EH (cell line): ENCODE measurements at places on chromosomes 3 and 15.
A peak's percentile ranks its signal among the peaks of the same experiment; 100 is the strongest.

GRCh38 chr15:92505611-92506010, 111.9 kb downstream of the ST8SIA2 start:
- no peak for DNase-seq

- DNase-seq, result no peak
Measured at GRCh38 chr3:115628075-115628412, 4.7 kb downstream of the GAP43 start.

DNA sequence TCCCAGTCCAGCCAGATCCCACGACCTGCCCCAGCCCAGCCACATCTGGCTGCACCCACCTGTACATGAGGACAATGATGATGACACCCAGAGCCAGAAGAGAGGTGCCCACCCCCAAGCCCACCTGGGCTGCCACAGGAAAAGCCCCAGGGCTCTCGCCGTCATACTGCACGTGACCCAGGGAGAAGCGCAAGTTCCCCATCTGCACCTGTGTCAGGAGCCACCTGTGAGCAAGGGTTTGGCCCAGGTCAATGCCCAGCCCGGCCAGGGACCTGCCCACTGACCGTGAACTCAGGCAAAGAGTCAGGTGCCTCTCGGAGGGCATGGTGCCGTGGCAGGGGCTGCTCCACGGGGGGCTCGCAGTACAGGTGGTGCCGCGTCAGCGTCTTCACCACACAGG, 16.3 kb downstream of the PLXNB1 start:
- DNase-seq, result no peak

- DNase-seq, result no peak
Measured at GRCh38 chr3:140334132-140334929, 343.5 kb upstream of the TRIM42 start.

GRCh38 chr3:161284989-161285388, 63.9 kb downstream of the NMD3 start:
- peak; percentile 20 for DNase-seq

DNA sequence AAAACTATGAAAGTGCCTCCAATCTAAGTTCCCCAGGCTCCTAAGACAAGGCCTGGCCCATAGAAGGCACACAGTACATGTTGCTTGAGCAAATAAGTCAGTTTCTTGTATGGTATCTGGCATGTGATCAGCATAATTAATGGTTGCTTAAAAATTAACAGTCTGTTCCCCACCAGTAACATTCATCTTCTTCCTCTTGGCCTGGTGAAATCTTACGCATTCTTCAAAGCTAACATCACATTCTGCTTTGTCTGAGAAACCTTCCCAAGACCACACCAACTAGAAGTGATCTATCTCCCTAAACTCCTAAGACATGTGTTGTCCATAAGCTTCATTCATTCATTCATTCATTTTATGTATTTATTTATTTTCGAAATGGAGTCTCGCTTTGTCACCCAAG, 48.1 kb downstream of the LIPC start:
- DNase-seq, result no peak

DNA sequence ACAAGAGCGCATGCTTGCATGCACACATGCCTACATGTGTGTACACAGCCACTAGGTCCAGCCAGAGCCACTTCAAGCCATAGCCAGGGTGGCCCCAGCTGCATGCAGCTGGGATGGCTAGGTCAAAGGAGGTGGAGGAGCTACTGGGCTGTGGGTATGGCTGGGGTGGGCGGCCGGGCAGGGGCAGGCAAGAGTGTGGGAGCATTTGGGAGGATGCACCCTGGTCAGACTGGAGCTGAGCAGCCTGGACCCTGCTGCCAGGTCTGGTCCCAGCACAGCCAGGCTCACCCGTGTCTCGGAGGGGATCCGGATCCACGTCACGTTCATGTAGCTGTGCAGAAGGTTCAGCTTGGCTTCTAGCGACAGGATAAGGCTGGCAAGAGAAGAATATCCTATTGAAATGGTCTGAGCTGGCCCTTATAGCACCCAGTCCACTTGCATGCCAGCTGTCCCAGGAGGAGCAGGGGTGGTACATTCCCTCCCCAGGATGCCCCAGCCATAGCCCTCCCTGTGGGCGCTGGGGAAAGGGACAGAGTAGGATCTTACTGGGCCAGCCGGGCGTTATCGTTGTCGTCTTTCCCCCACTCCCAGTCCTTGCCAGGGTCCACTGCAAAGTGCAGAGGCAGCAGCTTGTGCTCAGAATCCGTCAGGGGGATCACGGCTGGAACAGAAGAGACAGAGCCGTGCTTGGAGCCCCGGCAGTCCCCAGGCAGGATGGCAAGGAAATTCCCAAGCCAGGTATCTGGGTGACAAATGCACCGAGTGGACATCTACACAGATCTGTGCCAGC, 160.5 kb downstream of the KLF13 start:
- no peak for DNase-seq

GRCh38 chr3:16253601-16254000, 11.1 kb downstream of the DPH3 start:
- no peak for DNase-seq

DNA sequence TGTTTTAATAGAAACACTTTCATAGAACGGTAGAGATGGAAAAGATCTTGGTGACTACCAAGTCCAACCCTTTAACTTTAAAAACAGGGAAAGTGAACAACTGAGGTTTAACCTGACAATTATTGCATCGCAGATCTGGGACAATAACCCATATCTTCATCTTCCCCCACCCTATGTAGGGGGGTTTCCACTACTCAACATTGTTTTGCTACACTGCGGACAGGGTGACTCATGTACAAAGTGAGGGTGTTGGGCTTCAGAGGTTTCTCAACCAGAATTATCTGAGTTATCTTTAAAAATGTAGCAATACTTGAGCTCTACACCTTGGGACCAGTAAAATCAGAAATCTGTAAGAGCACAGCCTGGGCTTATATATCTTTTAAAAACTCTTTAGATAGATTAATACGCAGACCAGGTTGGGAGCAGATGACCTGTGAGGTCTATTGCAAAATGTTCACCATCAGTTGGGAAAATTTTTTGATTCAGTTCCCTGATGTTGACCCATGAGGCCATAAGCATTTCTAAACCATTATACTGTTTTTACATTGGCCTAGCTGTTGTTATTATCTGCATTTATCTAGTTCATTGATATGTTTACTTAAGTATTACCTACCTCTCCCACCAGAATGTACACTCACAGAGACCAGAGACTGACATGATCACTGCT, 103.6 kb upstream of the ICE2 start:
- DNase-seq, result no peak

- DNase-seq, result no peak
Measured at GRCh38 chr3:177726807-177727206, 529.5 kb upstream of the TBL1XR1 start.

DNA sequence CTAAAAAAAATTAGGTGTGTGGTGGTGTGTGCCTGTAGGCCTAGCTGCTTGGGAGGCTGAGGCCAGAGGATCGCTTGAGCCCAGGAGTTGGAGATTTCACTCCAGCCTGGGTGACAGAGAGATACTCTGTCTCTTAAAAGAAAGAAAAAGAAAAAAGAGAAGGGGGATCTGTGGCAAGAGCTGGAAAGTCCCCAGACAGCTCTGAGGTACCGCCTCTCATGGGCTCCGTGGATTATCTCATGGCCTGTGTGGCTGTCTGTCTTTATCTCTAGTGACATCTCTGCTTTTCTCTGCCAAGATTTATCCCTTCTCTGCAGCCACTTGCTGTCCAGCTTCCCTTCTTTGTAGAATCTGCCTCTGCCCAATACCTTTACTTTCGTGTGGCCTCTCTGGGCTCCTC, 5.7 kb downstream of the EXOSC7 start:
- DNase-seq, result no peak

GRCh38 chr3:141454906-141455602, 31.8 kb upstream of the RASA2 start:
- peak; percentile 86 for DNase-seq

DNA sequence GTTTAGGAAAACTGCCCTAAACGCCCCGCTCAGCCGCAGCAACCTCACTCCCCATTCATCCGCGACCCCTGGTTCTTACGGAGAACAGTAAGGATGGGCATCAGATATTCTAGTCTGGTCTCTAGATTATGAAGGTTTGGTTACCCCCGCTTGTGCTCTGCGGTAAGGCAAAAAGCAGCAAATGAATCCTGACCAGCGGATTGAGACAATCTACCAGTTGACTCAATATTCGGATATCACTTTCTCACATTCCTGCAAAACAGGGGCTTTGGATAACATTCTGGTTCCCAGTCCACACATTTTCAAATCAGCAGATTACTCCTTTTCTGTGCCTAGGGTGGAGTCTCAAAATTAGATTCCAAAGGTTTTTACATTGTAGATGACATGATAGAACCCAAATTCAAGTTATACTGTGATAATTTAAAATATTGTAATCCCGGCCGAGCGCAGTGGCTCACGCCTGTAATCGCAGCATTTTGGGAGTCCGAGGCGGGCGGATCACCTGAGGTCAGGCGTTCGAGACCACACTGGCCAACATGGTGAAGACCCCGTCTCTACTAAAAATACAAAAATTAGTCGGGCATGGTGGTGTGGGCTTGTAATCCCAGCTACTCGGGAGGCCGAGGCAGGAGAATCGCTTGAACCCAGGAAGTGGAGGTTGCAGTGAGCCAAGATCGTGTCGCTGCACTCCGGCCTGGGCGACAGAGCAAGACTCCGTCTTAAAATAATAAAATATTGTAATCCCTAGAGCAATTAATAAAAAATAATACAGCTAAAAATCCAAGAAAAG, 1.1 kb upstream of the CYFIP1 start:
- DNase-seq, result no peak

DNA sequence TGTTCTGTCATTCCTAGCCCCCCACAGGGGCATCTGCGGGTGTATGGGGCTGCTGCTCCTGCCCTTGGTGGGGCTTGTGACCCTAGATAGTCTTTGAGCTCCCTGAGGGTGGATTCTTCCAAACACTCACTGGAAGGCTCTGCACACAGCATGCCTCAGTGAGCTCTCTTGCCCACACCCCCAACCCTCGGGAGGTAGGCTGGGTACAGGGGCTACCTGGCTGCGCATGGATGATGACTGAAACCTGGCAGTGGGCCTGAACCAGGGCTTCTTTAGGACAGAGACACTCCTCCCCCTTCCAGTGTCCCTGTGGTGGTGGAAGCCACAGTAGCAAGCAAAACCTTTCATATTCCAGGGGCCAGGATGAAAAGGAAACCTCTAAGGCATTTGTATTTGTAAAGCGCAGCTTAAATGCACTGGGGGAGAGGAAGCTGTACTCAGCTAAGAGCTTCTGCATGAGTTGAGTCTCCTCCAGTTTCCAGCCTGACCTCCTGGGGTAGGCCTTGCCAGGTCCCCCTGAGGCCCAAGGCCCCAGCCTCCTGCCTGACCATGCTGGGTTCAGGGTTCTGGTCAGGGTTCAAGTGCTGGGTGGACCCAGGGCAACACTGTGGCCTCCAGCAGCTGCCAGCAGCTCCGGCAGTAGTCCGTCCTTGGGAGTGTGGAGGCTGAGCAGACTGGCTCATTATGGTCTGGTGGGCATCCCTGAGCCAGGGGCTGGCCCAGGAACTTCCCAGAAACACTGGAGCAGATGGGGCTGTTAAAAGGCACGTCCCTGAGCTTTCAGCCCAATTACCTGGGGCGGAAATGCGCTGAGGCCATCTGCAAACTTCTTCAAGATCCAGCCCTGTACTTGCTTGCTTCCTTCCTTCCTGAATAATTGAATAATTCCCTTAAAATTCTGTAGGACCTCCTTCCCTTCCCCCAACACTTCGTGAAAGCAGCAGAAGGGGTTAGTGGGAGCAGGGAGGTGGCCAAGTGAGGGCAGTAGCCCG, 89.7 kb downstream of the HMG20A start:
- no peak for DNase-seq

GRCh38 chr15:55800216-55800615, 57.3 kb upstream of the PRTG start:
- no peak for DNase-seq

DNA sequence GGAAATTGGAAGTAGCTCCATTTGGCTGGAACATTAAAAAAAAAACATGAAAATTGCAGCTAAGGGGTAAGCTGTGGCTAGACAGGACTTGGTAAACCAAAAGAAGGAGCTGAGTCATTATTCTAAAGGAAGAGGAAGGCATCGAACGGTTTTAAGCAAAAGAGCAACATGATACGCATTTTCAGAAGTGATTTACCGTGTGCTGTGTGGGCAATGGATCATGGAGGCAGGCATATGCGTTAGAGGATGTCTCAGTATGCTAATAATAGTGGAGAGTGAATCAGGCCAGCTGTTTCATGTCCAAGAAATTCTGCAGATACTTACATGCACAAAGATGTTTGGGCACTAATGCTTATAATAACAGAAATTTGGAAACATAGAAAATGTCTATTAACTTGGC, 409.1 kb upstream of the ATP11B start:
- no peak for DNase-seq

DNA sequence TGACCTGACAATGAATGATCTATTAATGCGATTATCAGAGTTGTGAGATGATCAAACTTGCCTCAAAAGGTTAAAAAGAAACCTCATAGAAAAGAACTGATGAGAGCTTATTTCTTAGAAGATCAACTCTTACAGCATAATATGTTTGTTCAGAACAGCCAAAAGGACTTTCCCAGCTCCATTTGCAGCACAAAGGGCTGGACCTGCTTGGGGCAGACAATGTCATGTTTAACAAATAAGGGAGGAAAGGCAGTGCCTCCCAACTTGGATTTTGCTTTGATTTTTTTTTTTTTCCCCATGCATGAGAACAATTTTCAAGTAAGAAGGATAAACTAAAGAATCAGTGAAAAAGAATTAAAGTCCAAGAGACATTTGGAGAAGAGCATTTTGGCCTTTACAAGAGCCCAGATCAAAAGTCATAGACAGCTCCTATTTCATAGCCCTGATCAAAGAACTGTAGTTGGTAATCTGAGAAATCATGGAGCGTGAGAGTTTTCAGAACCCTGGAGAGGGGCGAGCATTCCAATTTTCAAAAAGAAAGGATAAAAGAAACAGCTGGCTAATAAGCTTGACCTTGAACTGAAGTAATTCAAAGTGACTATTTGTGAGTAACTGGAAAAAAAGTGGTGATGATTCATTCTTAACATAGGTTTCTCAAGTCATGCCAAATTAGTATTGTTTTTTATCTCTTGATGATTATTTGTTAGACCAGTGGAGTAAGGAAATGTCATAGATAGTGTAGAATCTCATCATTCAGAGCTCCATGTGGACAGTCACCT, 136.0 kb upstream of the CFAP20DC start:
- peak; percentile 17 for DNase-seq

GRCh38 chr3:120597445-120598049, 1.4 kb downstream of the NDUFB4 start:
- no peak for DNase-seq

DNA sequence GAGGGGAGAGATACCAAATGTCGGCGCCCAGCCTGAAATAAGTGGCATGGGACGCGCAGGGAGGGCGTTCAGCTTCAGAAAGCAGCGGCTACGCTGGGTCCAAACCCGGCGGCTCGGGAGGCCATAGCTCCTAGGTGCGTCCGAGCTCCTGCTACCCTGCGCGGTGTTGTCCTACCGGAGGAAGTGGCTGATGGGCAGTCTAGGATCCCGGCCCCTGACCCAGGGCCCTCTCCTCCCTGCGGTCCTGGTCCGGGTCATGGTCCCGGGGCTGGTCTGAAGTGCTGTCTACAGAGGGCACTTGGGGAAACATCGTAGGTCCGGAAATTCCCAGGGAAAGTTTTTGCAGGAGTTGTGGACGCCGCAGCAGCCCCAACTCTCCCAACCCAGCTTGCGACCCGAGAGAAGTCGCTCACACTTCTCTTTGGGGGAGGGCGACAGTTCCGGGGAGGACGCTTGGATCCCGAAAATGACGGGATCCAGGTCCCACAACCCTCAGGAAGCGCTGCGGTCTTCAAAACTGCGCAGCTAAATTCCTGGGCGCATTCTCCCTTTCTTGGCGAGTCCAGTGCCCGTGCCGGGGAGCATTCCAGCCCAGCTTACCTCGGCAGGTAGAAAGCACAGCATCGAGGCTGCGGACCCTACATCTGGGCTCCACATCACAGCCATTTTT, 9.1 kb upstream of the FOXB1 start:
- DNase-seq, result no peak
